ENCODE measurements at places on chromosomes 11 and 22.

DNA sequence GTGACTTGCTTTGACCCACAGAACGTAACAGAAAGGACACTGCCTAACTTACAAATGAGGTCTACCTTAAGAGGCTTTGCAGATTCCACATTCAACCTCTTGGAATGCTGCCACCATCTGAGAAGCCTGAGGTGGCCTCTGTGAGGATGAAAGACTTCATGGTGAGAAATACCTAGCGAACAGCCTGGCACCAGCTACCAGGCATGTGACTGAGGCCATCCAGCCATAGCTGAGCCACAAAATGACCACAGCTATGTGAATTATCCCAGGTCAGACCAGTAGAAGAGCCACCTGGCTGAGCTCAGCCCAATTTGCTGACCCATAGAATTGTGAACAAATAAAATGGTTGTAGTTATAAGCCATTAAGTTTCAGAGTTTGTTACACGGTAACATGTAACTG lies 37.5 kb downstream of the PPARA start:
- no peak for DNase-seq

- DNase-seq, result no peak
Measured at GRCh38 chr22:39534591-39535356, 2.2 kb upstream of the RPS19BP1 start.

- DNase-seq, result no peak
Measured at GRCh38 chr11:1568441-1568911, 3.6 kb downstream of the DUSP8 start.

GRCh38 chr22:31346255-31346732 lies at the start of gene PATZ1:
Gene PATZ1, minus strand, starts transcription at chr22:31346346. Its CDS starts 744 bp downstream, at chr22:31345602.
- peak; percentile 34 for DNase-seq

GRCh38 chr11:16775614-16776283 lies 37.3 kb downstream of the C11orf58 start:
- no peak for DNase-seq

DNA sequence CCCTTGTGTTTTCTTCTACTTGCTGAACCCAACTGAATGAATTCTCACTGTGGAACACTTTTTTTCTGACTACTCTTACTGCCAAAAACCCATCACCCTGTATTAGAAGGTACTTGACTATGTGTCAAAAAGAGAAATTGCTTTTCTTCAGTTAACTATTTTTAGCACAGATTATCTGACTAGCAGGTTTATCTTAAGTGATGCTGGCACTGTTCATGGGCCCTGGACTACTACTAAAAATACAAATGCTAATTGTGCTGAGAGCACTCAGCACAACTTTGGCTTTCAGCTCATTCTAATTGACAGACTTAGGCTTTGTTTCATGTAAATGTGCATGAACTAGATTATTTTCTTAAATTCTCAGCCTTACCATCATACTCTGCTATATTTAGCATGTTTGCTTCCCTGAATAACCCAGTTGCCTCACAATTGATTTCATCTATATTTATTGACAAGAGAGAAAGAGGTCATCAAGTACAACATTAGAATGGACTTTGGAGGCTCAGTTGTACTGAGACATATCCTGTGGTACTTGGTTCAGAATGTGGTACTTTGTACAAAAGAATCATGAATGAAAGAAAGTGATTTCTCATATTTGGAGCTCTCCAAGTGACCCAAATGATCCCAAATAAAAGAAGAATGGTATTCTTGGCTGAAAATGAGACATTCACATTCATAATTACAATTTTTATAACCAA lies 478.3 kb downstream of the KCNA4 start:
- no peak for DNase-seq
